ENCODE measurements at places on chromosomes 7 and 10.

DNA sequence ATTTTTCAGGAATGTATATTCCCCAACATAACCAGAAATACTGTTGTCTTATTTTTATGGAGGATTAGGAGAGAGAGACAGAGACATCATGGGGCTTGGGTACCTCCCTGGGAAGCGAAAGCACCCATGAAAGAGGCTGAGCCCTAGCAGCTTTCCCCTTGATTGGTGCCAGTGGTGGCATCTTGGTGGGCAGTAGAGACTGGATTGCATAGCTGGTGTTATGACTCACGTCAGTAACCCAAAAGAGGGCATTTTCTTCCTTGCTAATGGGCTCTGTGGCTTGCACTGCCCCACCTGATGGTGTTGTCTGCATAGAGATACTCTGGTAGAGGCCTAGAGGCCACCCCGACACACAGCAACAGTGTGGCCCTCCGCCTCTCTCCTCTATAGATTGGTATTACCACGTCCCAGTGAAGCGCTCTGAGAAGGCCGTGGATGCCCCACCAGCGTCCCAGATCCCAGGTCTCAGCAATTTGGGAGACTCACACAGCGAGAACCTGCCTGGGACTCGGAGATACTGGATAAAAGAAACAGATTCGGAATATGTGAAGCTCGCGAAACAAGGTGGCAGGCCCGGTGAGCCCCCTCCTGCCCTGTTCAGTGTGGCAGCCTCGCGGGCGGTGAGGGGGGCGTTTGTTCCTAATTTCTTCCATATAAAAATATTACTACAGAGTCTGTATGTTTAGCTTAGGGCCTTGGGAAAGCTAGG lies 5.8 kb downstream of the C7orf57 start:
- DNase-seq = no peak

GRCh38 chr7:51316666-51317581 lies at the start of gene COBL:
Gene COBL (minus strand): TSS chr7:51316809. CDS start chr7:51316633, 176 bp downstream.
- DNase-seq = no peak

- DNase-seq = no peak
Observed at GRCh38 chr10:73480158-73480557, 15.7 kb downstream of the PPP3CB start.

DNA sequence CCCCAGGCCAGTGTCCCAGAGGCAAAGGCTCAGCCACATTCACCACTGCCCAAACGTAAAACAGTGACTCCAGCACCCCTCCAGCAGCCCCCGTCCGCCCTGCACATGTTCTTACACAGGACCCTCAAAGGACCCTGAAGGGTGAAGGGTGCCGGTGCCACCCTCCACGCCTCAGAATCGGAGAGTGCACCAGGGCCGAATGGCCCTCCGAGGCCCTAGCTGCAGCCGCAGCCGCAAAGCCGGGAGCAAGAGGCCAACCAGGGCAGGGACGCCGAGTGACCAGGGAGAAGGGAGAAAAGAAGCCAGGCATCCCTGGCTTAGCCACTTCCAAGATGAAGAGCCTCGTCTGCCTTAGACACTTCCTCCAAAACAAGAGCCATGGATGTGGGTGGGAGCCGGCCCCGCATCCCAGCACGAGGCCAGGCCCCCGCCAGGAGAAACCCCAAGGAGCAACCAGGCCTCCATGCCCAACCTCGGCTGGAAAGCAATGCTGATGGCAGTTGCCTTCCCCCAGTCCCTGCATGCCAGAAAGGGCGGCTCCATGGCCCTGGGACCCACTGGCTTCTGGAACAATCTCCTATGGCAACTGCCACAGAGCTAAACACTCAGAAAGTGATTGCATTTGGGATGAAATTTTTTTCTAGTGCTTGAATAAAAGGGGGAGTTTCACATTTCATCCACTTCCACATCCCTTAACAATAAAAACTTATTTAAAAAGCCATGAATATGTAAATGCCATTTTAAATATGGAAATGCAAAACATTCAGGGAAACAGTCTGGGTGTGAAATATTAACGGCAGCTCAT lies 92.3 kb downstream of the MAD1L1 start:
- peak; percentile 42 for DNase-seq

DNA sequence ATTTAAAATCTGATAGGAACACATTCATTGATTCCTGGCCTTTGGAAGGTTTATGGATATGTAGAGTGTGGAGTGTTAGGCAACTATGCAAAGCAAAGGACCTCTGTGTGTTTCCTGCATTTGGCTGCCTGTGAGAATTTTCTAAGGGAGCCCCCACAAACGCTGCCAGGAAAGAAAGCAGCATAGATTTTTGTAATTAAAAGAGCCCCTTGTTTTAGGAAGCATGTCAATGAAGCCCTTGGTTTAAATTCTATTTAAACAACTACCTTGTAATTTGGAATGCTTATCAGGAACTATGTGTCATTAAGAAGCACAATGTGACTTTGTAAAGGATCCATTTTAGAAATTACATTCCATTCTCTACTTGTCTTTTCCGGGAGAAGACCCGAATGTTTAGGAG lies 742.5 kb downstream of the NXPH1 start:
- no peak for DNase-seq

DNA sequence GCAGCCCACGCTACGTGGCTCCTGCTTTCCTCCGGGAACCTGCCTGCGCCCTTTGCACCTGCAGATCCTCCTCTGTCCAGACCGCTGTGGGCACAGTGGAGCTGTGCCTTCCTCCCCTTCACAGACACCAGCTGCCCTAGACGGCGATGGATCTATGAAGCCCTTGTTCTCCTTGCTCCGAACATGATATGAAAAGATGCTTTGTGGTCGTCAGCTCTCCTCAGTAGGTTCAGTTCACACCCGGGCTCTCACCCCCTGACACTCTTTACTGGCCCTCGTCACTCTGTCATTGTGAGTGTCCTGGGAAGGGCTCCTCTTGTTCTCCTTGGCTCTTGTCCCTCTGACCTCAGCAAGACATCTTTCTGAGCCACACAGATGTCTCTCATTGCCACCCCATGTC lies 4.2 kb downstream of the ZNF488 start:
- no peak for DNase-seq

- no peak for DNase-seq
Observed at GRCh38 chr10:118568327-118568848, 27.1 kb downstream of the PRLHR start.

- DNase-seq = no peak
Observed at GRCh38 chr7:24283897-24284698, at the start of gene NPY. Gene NPY (plus strand): TSS chr7:24284190. CDS start chr7:24285241, 1,051 bp downstream.
